ENCODE measurements at places on chromosomes 16 and 17.

DNA sequence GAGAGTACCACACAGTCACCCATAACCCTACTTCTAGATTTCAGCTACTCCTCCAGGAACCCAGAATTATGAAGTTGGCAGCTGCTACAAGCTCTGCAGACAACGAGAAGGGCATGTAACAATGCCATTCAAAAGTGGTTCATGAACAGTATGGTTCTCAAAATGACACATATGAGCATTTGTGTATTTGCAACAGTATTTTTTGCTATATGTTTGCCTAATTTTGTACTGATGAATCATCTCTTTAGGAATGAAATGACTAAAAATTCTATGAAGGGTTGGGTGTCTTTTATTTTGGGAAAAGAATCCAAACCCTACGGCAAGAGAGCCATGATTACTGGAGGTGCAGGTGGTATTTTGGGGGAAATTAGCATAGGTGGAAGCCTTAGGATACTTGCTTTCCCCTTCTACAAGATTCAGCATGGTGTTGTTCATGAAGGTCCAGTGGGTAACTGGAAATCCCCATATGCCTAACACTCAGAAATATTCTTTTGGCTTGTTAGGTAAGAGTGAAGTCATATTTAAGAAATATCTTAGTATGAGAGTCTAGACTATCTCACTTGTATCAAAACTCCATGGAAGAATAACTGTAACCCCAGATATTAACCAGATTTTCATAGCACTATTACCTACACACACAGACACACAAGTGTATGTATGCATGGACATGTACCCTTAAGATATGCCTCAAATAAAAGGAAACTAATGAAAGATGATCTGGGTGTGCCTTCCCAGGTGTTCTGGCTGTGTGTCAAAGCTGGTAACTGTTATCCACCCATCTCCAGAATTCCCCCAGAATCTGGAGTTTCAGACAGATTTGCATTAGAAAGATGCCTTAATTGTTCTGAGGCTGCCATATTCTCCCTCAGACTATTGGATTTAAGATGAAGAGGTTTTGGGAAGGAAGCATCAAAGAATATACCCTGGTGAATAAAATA, 688.2 kb upstream of the SOX9 start:
- DNase-seq: peak; percentile 16

- DNase-seq: no peak
Measured at GRCh38 chr16:71945616-71946015, 50.3 kb downstream of the IST1 start.

DNA sequence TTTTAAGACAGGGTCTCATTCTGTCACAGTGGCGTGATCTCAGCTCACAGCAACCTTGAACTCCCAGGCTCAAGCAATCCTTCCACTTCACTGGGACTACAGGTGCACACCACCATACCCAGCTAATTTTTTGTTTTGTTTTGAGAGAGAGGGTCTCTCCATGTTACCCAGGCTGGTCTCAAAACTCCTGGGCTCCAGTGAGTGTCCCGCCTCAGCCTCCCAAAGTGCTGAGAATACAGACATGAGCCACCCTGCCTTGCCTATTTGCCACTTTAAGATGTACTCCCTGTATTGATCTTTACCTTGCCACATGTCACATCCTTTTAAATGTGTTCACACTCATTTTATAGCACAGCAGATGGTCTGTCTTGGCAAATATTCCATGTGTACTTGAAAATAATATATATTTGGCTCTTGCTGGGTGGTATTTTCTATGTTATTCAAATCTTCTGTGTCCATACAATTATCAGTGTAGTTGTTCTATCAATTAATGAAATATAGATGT, 50.5 kb downstream of the VMP1 start:
- no peak for DNase-seq

- DNase-seq: peak; percentile 73
Measured at GRCh38 chr16:67767953-67768352, 38.4 kb downstream of the RANBP10 start.

GRCh38 chr17:33712120-33712519, 419.0 kb upstream of the ASIC2 start:
- no peak for DNase-seq

DNA sequence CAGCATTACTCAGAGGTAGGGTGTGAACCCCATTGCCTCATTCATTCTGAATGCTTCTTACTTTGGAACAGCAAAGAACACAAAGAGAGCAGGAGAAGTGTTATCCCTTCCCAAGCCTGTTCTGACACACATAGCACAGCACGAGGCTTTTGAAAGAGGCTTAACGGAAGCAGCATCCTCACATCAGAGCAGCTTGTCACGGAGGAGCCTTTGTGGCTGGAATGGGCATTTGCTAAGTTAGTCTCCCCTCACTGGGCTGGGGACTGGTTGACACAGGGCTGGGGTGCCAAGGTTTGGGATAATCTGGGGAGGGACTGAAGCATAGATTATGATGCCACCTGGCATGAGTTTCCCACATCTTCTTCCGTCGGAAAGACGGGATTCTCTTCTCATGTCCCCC, 167.5 kb upstream of the DNAH9 start:
- no peak for DNase-seq

DNA sequence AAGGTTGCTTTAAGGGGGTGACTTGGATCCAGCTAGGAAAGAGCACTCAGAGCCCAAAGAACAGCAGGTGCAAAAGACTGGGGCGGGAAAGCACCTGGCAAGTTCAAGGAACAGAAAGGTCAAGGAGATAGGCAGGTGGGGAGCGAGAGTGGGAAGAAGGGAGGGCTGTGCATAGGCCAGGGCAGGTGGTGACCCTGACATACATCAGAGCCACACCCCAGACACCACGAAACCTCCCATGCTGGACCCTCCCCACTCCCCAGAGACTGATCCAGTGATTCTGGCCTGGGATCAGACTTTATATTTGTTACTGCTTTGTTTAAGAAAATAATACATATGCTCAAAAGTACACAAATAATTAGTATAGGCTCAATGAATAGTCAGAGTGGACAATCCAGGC, 48.5 kb upstream of the RBFOX3 start:
- DNase-seq: no peak

All from EL (cell line).